Suppressor macrophage treated with lipopolysaccharide for 1 hour (primary cell): ENCODE measurements at places on chromosomes 4 and X.
A peak's percentile ranks its signal among the peaks of the same experiment; 100 is the strongest.

GRCh38 chrX:78769946-78770345, 22.4 kb downstream of the LPAR4 start:
- DNase-seq, result no peak

- no peak for DNase-seq
Observed at GRCh38 chrX:42386681-42387080, 391.3 kb downstream of the PPP1R2C start.

- no peak for DNase-seq
Observed at GRCh38 chr4:54513204-54513603, 144.6 kb upstream of the KIT start.

DNA sequence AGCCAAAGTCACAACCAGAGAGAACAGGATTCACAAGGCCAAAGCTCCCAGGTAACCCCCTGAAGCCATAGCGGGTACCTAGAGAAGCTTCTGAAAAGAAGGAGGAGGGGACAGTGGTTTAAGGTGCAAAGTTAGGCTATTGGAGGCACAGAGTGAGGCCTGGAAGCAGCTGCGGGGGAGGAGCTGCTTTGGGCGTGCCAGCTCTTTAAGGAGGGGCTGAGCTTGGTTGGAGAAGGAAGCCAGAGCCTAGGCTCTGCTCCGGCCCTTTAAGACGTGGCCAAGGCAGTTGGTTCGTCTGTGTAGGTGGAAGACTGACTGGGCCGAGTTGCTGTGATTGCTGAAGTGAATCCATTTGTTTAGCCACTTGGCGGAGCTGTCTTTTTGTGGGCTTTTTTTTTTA, 1.5 kb downstream of the KLF8 start:
- peak; percentile 58 for DNase-seq

- peak; percentile 53 for DNase-seq
Observed at GRCh38 chr4:10403633-10404445, 53.4 kb downstream of the ZNF518B start.

GRCh38 chr4:158259955-158260575, 49.8 kb downstream of the TMEM144 start:
- peak; percentile 6 for DNase-seq

DNA sequence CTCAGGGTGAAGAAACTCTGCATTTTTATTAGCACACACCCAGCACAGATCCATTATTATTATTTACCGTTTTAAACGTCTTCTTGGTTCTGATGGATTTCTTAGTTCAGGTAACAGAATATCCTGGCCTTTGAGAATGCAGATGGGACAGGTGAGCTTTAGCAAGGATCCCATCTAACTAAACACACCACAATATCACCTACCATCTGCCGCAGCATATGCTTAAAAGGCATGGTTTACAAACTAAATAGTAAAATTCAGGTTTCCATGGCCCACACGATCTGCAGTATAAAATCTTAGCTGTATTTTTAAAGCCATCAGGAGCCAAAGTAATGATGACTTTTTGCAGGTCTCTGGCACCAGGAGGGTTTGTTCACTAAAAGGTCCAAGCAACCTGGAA, 31.7 kb upstream of the GATB start:
- DNase-seq, result no peak

GRCh38 chr4:74385386-74385785, 20.4 kb downstream of the EREG start:
- DNase-seq, result peak; percentile 49

DNA sequence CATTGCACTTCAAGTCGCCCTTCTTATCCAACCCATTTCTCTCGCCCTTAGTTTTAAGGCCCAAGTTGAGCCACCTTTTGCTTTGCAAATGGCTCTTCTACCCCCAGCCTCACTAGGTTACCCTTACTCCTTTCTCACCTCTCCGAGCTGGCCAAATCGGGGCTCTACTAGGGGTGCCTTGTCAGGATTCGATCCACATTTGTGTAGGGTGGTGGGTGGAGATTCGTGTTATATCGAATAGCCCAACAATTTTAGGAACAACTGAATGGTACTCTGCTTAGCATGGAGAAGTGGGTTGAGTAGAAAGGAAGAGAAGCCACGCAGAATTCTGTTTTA, 3.5 kb downstream of the SLIT2 start:
- no peak for DNase-seq

- DNase-seq, result no peak
Observed at GRCh38 chr4:76765473-76766183, 132.3 kb downstream of the SOWAHB start.

DNA sequence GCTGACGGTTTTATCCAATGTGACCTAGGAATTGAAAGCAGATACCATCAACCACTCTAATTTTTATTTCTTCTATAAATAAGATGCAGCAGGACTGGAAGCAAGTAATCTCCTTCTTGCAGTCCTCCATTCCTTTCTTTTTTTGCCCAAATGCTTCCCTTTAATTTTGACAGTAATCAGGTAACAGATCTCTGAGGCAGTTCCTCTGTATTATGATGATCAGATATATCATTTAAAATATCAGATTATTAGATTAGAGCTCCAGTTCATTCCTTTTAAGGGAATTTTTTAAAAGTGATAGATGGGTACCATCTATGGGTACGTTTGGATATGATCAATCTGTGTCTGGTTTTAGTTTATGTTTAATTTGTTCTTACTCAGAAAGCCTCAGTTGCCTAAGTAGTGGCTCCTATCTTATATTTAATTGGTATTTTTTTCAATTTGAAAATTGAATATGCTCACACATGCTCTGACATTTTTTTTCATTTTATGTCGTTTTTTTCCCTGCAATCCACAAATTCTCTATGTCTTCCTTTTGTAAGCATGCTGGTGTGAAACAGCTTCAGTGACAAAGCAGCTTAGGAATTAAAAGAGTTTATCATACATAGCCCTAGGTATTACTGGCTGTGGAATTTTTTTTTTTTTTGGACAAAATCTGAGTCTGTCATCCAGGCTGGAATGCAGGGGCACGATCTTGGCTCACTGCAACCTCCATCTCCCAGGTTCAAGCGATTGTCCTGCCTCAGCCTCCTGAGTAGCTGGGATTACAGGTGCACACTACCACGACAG, 73.7 kb upstream of the ANK2 start:
- DNase-seq, result no peak

DNA sequence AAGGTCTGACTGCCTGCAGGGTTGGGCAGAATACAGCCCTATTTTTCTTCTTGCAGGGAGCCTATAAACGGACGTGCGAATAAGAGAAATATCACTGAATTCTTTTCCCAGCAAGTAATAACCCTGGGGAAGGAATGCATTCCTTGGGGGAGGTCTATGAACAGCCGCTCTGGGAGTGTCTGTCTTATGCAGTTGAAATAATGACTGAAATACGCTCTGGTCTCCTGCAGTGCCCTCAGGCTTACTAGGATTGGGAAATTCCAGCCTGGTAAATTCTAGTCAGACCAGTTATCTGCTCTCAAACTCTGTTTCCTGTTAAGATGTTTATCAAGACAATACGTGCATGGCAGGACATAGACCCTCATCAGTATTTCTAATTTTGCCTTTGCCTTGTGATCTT, 72.1 kb upstream of the FAM241A start:
- DNase-seq, result no peak

GRCh38 chr4:184420402-184420801, 53.9 kb downstream of the IRF2 start:
- no peak for DNase-seq

- no peak for DNase-seq
Observed at GRCh38 chrX:119916310-119916709, 20.6 kb downstream of the AKAP14 start.

GRCh38 chrX:149512225-149512885, 7.2 kb upstream of the IDS start:
- peak; percentile 59 for DNase-seq

DNA sequence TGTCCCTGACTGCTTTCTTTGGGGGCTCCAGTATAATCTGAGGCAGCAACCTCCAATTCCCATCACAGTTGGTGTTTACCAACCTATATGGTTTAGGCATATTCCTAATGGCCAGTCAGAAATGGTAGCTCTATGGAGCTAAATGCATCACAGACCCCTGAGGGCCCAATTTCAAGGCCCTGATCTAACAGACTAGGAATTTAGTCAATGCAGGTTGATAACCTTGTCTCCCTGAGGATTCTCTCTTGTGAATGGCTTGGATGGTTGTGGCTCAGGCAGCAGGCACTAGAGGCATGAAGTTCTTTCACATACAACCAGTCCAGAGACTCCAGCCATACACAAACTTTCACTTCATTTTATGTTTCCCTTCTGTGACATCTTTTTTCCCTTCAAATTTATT, 59.4 kb downstream of the TMPRSS11F start:
- DNase-seq, result no peak

DNA sequence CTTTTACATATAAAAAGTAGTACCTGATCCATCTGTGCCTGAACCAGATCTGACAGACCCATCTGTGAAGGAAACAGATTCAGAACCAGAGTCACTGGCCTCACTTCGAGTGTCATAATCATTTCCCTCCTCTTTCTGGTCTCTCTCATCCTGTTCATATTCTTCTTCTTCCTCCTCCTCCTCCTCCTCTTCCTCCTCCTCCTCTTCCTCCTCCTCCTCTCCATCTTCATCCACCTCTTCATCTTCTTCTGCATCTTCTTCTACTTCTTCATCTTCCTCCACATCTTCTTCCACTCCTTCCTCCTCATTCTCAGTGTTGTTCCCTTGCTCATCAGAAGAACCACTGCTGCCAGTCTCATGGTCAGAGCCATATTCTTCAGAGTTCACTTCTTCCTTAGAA, 12.9 kb downstream of the YTHDC1 start:
- no peak for DNase-seq

- DNase-seq, result peak; percentile 34
Observed at GRCh38 chr4:176791591-176792325, 964 bp downstream of the VEGFC start.

GRCh38 chr4:23237771-23238170, 545.0 kb downstream of the GBA3 start:
- DNase-seq, result no peak

GRCh38 chr4:102778720-102779119, 18.0 kb upstream of the MANBA start:
- DNase-seq, result no peak

GRCh38 chr4:90080116-90080515, 47.1 kb upstream of the CCSER1 start:
- DNase-seq, result no peak

GRCh38 chr4:29081234-29081955, 1638.8 kb upstream of the PCDH7 start:
- DNase-seq, result no peak

DNA sequence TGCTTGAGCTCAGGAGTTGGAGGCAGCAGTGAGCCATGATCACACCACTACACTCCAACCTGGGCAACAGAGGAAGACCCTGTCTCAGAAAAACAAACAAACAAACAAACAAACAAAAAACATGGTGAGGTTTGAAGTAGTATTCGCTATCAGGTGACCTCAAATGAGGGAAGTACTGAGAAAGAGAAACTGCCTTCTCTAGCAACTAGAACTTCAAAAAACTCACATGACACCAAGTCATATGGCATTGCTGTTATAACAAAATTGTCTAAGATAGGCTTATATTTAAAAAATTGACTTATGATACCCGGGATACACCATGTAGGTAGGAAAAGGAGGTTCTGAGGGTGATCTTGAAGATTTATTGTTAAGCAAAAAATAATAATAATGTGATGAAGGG, 10.3 kb downstream of the MPP1 start:
- DNase-seq, result peak; percentile 74

GRCh38 chr4:8167815-8168214, 9.2 kb upstream of the ABLIM2 start:
- peak; percentile 94 for DNase-seq

GRCh38 chrX:75273483-75273882, 402 bp upstream of the UPRT start:
- DNase-seq, result no peak

- DNase-seq, result no peak
Observed at GRCh38 chr4:38124961-38125360, 164.8 kb downstream of the PTTG2 start.

- DNase-seq, result peak; percentile 44
Observed at GRCh38 chr4:13413729-13414437, 70.3 kb downstream of the RAB28 start.

DNA sequence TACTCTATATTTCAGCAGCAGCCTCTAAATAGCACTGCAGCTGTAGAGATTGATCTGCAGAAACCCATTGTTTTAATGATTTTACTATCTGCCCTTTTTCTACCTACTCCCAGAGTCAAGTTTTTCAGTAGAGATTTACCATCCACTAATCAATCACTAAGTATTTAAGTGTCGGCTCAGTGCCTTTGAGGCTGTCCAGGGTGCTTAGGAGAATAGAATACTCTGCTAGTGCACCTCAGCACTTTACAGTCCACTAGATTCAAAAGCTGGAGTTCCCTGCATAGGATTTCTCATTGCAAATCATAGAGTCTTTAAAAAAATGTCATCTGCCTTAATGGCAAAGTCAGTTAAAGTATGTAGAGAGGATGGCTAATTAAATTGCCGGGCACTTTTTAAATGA, 29.6 kb upstream of the ANAPC4 start:
- no peak for DNase-seq
